Sciatic nerve (tissue), 2 donors: ENCODE measurements at places on chromosomes 16 and 17. TPM values are rescaled to one million over a fixed set of nuclear protein-coding genes. Genes with fewer than 3 reads are reported as not detected.

DNA sequence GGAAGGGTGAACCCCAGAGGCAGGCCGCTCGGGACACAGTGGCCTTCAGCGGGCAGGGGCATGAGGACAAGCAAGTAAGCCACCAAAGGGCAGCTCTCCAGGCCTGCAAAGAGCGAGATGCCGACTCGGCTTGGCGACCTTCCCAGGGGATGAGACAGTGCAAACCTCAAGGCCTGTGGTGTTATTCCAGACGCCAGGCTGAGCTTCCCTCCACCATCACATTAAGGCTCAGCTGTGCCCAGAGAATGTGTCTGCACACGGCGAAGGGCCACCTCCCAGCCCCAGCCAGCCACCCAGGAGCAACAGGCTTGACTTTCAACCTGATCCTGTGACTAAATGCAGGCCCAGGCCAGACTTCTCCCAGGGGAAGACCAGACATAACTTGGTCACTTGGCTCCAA lies 251.4 kb downstream of the SOX9 start:
- DNase-seq: no peak

The SLX1A gene
- 18.5 TPM for total RNA-seq

DNA sequence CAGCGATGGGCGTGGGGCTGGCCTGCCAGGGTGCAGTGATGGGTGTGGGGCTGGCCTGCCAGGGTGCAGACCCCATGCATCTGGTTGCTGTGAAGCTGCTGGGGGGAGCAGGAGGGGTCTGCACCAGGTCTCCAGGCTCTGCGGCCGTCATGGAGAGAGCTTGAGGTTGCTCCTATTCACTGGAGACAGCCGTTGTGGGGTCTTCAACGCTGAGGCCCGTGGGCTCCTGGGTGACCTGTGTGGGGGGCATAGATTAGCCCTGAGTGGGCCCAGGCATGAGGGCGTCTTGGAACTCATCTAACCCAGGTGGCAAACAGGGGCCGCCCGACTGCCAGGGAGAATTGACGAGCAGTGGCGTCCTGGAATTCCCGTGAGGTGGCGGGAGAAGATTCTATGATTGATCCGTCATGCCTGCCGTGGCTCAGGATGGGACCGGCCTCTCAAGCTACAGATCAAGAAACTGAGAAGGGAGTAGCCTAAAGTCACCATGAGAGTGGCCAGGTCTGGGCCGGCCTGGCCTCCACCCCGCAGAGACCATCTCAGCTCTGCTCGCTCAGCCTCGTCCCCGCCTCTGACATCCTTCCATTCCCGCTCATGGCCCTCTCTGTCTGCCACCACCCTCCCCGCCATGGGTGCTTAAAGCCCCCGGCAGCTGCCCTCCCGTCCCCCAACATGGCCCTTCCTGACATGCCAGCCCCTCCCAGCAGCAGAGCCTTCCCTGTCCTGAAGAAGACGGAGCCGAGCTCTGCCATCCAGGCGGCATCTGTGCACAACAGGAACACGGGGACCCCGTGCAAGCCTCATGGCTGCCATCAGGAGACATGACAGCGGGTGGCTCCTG lies 50.7 kb upstream of the ACSF3 start:
- DNase-seq: no peak

- no peak for DNase-seq
These were observed 9.8 kb downstream of the SLC12A3 start for GRCh38 chr16:56874800-56875199.

GRCh38 chr16:55489119-55489955 lies 10.3 kb downstream of the MMP2 start:
- no peak for DNase-seq

The CA7 gene
- not detected for total RNA-seq

DNA sequence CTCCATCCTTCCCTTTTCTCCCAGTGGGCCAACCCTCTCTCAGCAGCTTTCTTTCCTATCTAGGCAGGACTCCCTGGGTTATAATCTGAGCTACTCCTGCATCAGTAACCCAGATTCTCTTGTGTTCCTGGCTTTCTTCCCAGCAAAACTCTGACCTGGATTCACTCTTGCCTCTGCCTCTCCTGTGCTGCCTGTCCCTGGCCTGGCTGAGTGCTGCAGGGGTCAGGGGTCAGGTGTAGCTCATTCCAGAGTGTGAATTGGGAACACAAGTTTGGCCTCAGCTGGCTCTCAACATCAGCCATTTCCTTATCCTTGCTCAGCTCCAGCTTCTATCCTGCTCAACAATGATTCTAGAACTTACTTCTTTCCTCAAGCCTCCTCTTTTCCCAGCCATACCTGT lies 2.5 kb upstream of the ST6GALNAC2 start:
- DNase-seq: no peak

The CYGB gene
- 57.7 TPM for total RNA-seq

DNA sequence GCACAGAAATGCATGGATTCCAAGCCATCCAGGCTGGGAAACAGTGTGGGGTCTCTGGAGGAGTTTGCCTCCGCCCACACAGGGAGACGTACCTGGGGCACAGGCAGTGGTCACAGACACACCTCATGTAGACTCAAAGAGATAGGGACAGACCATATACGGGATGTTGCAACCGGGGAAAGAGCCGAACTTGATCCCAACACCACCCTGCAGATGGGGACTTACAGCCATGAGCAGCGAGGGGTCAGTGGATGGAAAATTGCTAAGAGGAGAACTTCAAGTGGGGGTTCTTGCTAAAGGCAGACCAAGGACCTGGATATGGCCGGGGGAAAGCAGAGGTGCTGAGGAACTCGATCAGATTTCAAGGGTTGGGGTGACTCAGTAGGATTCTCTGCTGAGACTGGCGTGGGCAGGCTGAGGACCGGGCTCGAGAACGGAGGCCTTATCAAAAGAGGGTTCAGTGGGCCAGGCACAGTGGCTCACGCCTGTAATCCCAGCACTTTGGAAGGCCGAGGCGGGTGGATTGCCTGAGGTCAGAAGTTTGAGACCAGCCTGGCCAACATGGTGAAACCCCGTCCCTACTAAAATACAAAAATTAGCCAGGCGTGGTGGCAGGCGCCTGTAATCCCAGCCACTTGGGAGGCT lies 12.0 kb upstream of the DNAH17 start:
- DNase-seq: no peak

DNA sequence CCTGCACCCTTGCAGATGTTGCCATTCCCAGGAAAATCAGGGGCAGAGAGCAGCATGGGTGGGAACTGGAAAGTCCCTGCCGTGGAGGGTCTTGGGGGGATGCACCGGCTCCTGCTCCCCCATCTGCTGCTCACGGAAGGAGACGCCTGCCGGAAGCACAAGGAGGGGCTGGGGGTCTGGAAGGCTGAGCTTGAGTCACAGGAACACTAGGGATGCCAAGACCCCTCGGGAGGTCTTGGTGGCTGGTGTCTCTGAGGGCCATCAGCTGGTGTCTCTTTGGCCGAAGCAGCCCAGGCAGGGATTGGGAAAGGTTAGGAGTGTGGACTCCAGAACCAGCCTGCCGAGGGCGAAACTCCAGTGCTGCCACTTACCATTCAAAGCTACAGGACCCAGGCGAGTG lies 29.4 kb upstream of the GNA13 start:
- DNase-seq: no peak

- DNase-seq: no peak
These were observed 14.7 kb downstream of the HIGD1B start for GRCh38 chr17:44862278-44862914.

The HOXB3 gene
- total RNA-seq: 25.6 TPM

DNA sequence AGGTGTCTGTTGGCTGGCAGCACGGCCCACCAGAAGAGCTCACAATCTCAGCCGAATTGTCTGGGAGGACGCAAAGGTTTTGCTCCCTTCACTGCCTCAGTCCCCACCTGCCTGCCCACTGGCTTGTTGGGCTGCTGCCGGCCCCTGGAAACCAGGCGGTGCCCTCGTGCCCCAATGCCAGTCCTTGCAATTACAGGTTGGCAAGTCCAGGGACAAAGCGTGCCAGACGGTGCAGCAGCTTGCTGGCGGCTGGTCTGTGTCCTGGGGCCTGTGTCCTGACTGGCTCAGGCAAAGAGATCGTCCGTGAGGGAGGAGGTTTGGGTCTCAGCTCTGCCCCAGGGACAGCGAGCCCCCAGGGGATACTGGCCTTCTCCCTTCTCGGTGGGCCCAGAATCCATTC lies 24.6 kb upstream of the SPNS2 start:
- no peak for DNase-seq

GRCh38 chr16:56708525-56709442 lies 21.1 kb upstream of the NUP93 start:
- DNase-seq: no peak

DNA sequence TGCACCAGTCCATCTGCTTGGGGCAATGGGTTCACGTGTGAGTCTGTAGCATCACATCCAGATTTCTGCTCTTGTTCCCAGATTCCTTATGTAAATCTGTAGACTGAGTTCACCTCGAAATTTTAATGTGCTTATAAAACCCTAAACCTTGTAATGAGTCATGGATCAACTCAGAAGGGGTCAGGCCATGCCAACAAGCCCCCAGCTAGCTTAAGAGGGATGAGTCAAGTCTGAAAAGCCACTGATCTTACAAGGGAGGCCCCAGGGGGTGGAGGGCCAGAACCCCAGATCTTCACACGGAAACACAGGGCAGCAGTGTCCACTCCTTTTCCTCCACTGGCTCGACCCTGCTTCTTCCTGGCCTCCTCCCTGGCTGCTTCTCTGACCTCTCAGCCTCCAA lies 399.1 kb upstream of the CDH5 start:
- no peak for DNase-seq

GRCh38 chr17:77853191-77853977 lies 105.1 kb upstream of the TNRC6C start:
- DNase-seq: no peak

GRCh38 chr16:52548261-52549010 lies 1.5 kb upstream of the TOX3 start:
- DNase-seq: no peak

GRCh38 chr17:13477180-13477611 lies 124.5 kb downstream of the HS3ST3A1 start:
- no peak for DNase-seq

The ZP2 gene
- not detected for total RNA-seq

The PRDM7 gene
- not detected for total RNA-seq

- no peak for DNase-seq
These were observed 402.9 kb downstream of the XYLT1 start for GRCh38 chr16:17067882-17068281.

- no peak for DNase-seq
These were observed 1.6 kb downstream of the ATP6V0C start for GRCh38 chr16:2515180-2515851.

- DNase-seq: no peak
These were observed 17.8 kb downstream of the ENPP7 start for GRCh38 chr17:79748295-79749099.

- peak; percentile 88 for DNase-seq
These were observed 1.5 kb upstream of the ALOXE3 start for GRCh38 chr17:8119581-8120519.

GRCh38 chr17:79109584-79109983 lies 35.0 kb downstream of the ENGASE start:
- no peak for DNase-seq

The TBX2 gene
- total RNA-seq: 42.4 TPM

- no peak for DNase-seq
These were observed 24.0 kb downstream of the CREBBP start for GRCh38 chr16:3856367-3857141.

- DNase-seq: no peak
These were observed 85.6 kb upstream of the CIBAR2 start for GRCh38 chr16:85197611-85198566.

The RCVRN gene
- total RNA-seq: 1.0 TPM

The DNASE1L2 gene
- total RNA-seq: 1.6 TPM

DNA sequence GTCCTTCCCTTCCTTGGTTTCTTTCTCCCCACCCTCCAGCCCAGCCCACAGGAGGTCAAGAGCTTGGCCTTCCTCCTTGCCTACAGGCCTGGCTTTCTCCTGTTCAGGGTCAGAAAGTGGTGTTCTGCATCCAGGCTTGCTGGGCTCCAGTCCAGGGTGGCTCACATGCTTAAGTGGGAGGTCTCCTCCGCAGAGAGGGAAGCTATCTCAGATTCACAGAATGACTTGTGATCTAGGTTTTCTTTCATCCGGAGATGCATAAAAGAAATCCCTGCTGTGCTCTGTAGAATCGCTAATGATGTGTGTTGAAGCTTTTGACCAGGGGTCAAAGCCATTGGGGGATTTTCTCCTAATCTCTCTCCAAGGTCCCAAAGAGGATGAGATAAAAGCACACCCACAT lies 382.3 kb upstream of the EEF2KMT start:
- no peak for DNase-seq

The PLA2G10 gene
- total RNA-seq: not detected

- DNase-seq: no peak
These were observed 41.1 kb upstream of the ERN1 start for GRCh38 chr17:64171041-64171440.

The CCL17 gene
- total RNA-seq: not detected

DNA sequence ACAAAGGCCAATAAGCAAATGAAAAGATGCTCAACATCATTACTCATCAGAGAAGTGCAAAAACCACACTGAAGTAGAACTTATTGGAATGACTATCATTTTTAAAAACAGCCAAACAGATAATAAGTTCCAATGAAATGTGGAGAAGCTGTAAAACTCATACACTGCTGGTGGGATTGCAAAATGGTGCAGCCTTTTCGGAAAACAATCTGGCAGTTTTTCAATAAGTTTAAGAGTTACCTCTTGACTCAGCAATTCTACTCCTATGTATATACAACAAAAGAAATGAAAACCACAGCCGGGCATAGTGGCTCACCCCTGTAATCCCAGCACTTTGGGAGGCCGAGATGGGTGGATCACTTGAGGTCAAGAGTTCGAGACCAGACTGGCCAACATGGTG lies 49.3 kb downstream of the AKAP10 start:
- no peak for DNase-seq

DNA sequence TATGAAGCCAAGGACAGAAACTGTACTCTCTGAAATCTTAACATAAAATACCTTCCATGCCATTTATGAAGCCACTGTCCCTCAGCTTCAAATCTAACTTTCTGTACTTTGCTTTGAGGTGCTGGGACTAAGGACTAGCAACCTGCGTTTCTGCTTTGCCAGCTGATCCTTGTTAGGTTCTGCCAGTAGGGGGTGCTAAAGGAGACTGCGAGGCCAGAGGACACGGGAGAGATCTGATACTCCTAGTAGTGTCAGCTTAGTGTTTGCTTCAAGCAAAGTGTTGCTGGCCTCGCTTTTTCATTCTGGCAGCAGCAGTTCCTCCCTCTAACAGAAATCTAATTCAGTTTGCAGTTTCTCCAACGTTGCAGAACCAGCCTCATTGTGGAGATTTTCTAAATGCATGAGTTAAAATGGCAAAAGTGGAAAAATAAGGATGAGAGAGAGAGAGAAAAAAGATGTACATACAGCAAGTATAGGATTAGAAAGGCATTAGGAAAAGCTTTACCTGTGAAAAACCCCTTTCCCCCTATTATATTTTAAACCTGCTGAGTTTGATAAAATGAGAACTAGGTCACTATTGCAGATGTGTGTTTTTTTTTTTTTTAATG lies 297.5 kb downstream of the CA10 start:
- DNase-seq: no peak

DNA sequence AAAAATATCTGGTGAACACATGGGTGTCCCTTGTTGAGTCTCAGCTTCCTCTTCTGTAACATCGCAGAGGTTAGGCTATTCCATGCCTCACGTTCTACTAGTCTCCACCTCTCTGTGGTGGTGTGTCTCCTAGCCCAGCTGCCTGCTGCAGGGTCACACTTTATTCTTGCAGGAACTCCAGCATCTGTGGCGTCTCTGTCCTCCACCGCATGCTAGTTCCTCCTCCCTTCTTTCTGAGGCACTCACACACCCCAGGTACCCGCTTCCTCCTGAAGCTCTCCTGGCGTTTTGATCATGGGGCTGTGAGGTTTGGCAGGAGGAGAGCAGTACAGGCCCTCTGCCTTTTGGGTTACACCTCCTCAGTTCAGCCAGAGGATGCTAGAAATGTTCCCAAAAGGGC lies 9.9 kb upstream of the TEX2 start:
- DNase-seq: no peak
